ENCODE measurements at places on chromosomes 7 and 10.

DNA sequence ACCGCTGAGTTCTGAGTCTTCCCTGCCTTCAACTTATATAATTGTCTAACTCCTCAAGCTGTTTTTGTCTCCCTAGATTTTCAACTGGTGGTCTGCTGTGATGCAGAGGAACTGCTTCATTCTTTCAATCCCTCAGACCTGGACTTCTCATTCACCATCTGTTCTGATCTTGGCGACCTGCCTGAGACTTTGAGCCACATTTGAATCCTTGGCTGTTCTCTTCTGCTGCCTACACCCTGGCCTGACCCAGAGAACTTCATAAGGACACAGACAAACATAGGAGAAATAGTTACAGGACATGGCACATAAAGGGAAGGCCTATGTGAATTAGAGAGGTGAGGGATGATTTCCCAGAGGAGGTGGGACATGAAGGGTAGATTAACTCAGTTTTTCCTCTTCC lies 326.7 kb downstream of the PTEN start:
- DNase-seq = no peak

- no peak for DNase-seq
Observed at GRCh38 chr10:99540306-99540656, 7.5 kb downstream of the NKX2-3 start.

- DNase-seq = no peak
Observed at GRCh38 chr10:129891806-129892205, 72.3 kb downstream of the EBF3 start.

DNA sequence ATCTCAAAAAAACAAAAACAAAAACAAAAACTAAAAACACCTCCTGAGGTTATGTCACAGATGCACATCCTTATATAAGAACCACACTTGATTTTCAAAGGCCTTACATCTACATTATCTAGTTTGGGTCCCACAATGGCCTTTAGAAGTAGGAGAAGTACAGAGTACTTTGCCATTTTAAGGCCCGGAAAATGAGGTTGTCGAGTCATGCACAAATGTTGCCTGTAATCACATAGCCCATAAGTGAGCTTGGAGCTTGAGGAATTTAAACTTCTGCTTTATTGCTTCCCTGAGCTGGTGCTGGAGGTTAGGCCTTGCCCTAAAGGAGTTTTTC lies 9.7 kb upstream of the MKRN1 start:
- DNase-seq = no peak

DNA sequence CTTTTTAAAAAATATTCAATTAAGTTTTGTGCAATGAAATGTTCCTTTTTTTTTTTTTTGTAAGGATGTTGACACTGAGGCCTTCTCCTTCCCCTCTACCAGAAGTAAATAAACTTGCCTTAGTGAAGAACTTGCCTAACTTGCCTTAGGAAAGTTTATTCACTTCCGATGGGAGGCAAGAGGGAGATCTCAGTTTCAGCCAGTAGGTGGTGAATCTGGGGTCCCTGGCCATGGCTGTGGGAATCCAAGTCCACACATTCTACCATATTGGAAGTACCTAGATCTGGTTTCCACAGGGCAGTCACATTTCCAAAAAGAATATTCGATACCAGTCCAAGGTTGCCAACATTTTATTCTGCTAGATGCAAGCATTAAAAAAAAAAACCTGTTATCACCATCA lies 270.9 kb downstream of the CCSER2 start:
- DNase-seq = no peak

DNA sequence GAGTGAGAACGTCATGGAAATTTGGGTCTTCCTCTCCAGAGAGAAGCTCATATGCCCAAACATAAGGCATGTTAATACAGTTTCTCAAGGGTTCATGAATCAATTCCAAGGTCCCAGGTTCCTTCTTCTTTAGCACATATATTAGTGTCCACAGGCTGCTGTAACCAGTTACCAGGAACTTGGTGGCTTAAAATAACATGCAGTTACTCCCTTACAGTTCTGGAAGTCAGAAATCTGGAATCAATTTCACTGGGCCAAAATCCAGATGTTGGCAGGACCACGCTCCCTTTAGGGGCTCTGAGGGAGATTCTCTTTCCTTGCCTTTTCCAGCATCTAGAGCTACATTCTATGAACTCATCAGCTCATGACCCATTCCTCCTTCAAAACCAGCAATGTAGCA lies 64.8 kb downstream of the MRC1 start:
- DNase-seq = no peak

Data from fibroblast of skin of right biceps (primary cell).